ENCODE measurements at places on chromosomes 12 and 14. TPM values are rescaled to one million over a fixed set of nuclear protein-coding genes. Genes with fewer than 3 reads are reported as not detected.

DNA sequence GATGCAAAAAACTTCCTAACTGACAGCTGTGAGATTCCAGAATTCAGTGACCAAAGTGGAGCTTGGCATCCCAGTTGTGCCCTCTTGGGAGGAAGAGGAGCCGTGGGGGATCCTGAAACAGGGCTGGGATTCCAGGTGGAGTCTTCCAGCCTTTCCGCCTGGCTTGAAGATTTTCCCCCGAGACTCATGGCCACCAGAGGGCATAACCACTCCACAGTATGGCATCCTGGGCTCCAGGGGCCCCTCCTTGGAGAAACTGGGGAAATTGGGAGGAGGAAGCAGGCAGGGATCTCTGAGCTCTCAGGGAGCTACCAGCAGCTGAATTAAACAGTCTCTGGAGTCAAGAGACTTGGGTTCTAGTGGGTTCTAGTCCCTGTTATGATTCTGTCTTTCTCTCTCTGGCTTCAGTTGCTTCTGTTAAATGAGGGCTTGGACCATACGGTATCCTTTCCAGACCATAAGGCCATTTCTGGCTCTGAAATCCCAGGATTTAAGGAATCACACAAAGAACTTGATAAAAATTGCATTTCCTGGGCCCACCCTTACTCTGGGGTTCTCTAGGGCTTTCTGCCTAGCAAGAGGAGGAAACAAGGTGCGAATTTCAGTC, 2.6 kb upstream of the TAMALIN start:
- peak; percentile 79 for DNase-seq
- H3K4me1 ChIP-seq, result peaks cover 17% of the 10 kb centered on the region
- peaks cover 8% of the 10 kb centered on the region for H3K36me3 ChIP-seq
- peaks cover 38% of the 10 kb centered on the region for H3K27me3 ChIP-seq
- H3K4me3 ChIP-seq, result no peak overlapping the region

- peak; percentile 47 for DNase-seq
- no peaks in the 10 kb centered on the region for H3K36me3 ChIP-seq
- peak overlapping the region; percentile 59 for H3K27ac ChIP-seq
- peaks cover 11% of the 10 kb centered on the region for H3K4me1 ChIP-seq
These were observed 154.2 kb upstream of the MYL2 start for GRCh38 chr12:111074559-111074958.

- peaks cover 6% of the 10 kb centered on the region for H3K36me3 ChIP-seq
- no peak overlapping the region for H3K27ac ChIP-seq
- H3K4me1 ChIP-seq, result peaks cover 4% of the 10 kb centered on the region
- H3K27me3 ChIP-seq, result no peaks in the 10 kb centered on the region
These were observed 78.6 kb upstream of the PAWR start for GRCh38 chr12:79769189-79769859.

DNA sequence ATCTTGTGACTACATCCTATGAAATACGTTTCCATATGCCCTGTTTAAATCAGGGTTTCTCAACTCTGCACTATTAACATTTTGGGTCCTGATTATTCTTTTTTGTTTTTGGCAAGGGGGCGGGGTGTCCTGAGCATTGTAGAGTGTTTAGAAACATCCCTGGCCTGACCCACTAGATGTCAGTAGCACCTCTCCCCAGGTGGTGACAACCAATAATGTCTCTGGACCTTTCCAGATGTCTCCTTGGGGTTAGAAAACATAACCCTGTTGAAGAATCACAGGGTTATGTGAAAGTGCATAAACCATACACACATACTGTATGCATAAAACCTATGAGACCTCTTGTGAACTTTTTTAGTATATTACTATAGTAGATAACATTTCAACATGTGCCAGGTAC, 1.4 kb downstream of the ACAD10 start:
- peak overlapping the region; percentile 94 for H3K4me3 ChIP-seq
- H3K4me1 ChIP-seq, result peaks cover 41% of the 10 kb centered on the region
- peaks cover 4% of the 10 kb centered on the region for H3K36me3 ChIP-seq
- H3K27ac ChIP-seq, result peak overlapping the region; percentile 91
- no peaks in the 10 kb centered on the region for H3K27me3 ChIP-seq

Gene KRT81
- total RNA-seq, result not detected

GRCh38 chr12:24856541-24856940, 92.4 kb downstream of the BCAT1 start:
- no peak overlapping the region for H3K4me3 ChIP-seq
- H3K27me3 ChIP-seq, result no peaks in the 10 kb centered on the region
- H3K4me1 ChIP-seq, result peaks cover 1% of the 10 kb centered on the region
- DNase-seq, result no peak

- H3K36me3 ChIP-seq, result peaks cover 98% of the 10 kb centered on the region
- H3K4me3 ChIP-seq, result no peak overlapping the region
- no peaks in the 10 kb centered on the region for H3K27me3 ChIP-seq
- DNase-seq, result no peak
These were observed 54.9 kb downstream of the ANKRD9 start for GRCh38 chr14:102454711-102455110.

GRCh38 chr14:99156090-99156425, 115.9 kb downstream of the BCL11B start:
- no peak overlapping the region for H3K4me3 ChIP-seq
- H3K27ac ChIP-seq, result no peak overlapping the region
- H3K36me3 ChIP-seq, result no peaks in the 10 kb centered on the region
- H3K4me1 ChIP-seq, result no peaks in the 10 kb centered on the region

DNA sequence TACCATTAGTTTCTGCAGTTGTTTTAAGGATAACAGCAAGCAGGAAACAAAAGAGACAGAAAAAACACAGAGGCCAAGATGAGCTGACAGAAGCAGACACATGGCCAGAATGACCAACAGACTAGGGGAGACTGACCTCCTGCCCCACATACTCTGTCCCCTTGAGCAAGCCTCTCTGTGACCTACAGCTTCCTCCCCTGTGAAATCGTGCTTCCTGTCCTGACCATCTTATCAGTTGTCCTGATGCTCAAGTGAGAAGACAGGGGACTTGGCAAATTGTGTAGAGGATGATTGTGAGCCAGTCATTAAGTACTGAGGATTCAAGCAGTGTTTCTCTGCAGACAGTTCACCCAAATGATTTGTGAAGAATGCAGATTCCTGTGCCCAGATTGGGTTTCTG, 229.0 kb downstream of the SLC41A2 start:
- peaks cover 27% of the 10 kb centered on the region for H3K4me1 ChIP-seq
- H3K36me3 ChIP-seq, result no peaks in the 10 kb centered on the region
- no peak overlapping the region for H3K27ac ChIP-seq
- no peak overlapping the region for H3K4me3 ChIP-seq

DNA sequence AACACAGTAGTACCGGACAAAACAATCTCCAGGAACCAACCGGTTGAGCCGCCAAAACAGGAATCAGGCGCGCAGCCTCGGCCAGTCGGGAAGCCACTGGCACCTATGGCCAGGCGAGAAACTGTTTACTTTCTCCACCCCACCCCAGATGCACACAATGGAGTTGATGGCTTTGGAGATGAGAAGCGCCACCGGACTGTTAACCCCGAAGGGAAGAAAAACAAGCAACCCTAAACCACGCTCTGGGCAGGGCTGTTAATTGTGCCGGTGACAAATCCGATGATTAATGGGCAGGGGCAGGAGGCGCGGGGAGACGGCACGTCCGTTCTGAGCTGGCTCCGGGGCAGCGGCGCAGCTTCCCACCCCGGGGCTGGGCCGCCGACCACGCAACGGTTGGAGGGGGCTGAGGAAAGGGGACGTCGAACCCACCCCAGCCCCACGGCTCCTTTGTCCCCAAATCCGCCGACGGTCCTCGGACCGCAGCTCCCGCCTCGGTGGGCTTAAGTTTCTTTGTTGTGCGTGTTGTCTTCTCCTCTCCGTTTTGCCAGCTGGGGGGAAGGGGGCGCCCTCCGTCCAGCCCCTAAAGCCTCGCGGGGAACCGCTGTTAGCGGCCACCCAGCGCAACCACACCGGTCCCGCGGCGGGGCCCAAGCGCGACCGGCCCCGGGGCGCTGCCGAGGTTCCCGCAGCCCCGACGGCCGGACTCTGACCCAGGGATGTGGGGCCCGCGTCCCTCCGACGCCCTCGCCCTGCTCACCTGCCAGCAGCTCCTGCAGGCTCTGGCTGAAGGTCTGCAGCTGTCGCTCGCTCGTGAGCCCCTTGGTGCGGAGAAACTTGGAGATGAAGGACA, 790 bp downstream of the BTG1 start:
- peak; percentile 74 for DNase-seq
- H3K36me3 ChIP-seq, result peaks cover 31% of the 10 kb centered on the region
- peaks cover 17% of the 10 kb centered on the region for H3K4me1 ChIP-seq
- H3K27me3 ChIP-seq, result no peaks in the 10 kb centered on the region
- H3K4me3 ChIP-seq, result peak overlapping the region; percentile 85

GRCh38 chr12:5882511-5883190, 62.4 kb downstream of the ANO2 start:
- H3K36me3 ChIP-seq, result no peaks in the 10 kb centered on the region
- no peaks in the 10 kb centered on the region for H3K4me1 ChIP-seq
- DNase-seq, result no peak
- H3K4me3 ChIP-seq, result no peak overlapping the region
- no peak overlapping the region for H3K27ac ChIP-seq

- no peaks in the 10 kb centered on the region for H3K36me3 ChIP-seq
- H3K27ac ChIP-seq, result no peak overlapping the region
- H3K27me3 ChIP-seq, result no peaks in the 10 kb centered on the region
- no peak for DNase-seq
These were observed 381.7 kb upstream of the DDHD1 start for GRCh38 chr14:53534841-53535240.

DNA sequence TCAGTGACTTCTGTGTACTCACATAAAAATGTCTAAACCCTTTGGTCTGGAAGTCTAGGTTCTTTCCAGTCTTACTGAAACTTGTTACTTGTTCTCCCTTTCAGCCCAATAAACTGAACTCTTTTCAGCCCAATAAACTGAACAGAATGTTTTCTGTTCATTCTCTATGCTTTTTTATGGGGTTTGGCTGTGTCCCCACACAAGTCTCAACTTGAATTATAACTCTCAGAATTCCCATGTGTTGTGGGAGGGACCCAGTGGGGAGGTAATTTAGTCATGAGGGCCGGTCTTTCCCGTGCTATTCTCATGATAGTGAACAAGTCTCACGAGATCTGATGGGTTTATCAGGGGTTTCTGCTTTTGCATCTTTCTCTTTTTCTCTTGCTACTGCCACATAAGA, 15.0 kb upstream of the NEDD1 start:
- H3K4me3 ChIP-seq, result no peak overlapping the region
- no peaks in the 10 kb centered on the region for H3K27me3 ChIP-seq
- H3K36me3 ChIP-seq, result no peaks in the 10 kb centered on the region
- H3K27ac ChIP-seq, result no peak overlapping the region
- H3K4me1 ChIP-seq, result no peaks in the 10 kb centered on the region

Gene TESPA1
- not detected for total RNA-seq

DNA sequence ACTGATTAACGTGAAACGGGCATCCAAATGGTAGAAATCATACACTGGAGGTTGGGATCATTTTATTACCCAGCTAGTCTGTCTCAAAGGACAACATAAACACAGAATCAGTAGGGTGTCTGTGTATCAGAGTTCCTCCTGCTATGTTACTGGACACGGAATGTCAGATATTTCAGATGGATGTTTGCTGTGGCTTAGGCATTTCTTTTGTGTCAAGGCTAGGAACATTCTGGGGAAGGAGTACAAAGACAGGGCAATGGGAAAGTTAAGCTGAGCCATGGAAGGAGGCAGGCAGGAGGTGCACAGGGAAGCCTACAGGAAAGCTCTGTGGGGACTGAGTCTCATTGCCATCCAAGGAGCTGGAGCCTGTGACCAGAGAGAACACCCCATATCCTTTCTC, 254.6 kb downstream of the C12orf75 start:
- H3K36me3 ChIP-seq, result no peaks in the 10 kb centered on the region
- DNase-seq, result no peak

DNA sequence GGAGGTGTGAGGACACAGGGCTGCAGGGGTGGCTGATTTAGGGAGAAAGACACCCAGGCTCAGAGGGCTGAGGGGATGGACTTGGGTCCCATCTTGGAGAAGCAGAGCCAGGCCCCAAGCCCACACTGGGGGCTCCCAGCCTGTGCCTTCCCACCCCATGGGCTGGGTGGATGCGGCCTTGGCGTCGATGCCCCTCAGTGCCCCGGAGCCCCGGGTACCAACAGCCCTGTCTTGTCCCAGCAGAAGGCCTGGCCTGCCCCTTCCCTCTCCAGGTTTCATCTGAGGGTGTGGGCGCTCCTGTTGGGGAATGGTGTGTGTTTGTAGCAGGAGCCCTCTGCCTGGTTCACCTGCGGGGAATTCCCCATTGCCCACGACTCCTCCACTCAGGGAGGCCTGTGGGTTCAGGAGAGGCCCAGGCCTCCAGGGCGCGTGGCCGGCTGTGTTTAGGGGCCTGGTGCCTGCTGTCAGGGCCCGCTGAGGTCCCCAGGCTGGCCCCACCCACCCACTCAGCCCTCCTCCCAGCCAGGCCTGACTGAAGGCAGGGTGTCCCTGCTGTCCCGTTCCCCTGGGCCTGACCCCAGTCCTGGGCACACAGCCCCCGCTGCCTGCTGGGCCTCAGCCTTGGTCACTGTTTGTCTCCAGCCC, 51.1 kb upstream of the BEGAIN start:
- H3K27me3 ChIP-seq, result peaks cover 5% of the 10 kb centered on the region
- no peaks in the 10 kb centered on the region for H3K4me1 ChIP-seq
- H3K27ac ChIP-seq, result no peak overlapping the region

- no peak for DNase-seq
- H3K4me3 ChIP-seq, result no peak overlapping the region
- H3K27ac ChIP-seq, result no peak overlapping the region
- no peaks in the 10 kb centered on the region for H3K36me3 ChIP-seq
- H3K27me3 ChIP-seq, result no peaks in the 10 kb centered on the region
These were observed 63.0 kb upstream of the TCL1A start for GRCh38 chr14:95776798-95777534.

- no peak overlapping the region for H3K4me3 ChIP-seq
- no peak overlapping the region for H3K27ac ChIP-seq
- no peaks in the 10 kb centered on the region for H3K4me1 ChIP-seq
- DNase-seq, result peak; percentile 32
These were observed 66.4 kb upstream of the MAP1LC3B2 start for GRCh38 chr12:116492703-116493324.

GRCh38 chr12:4031703-4032291, 158.6 kb upstream of the PARP11 start:
- peak overlapping the region; percentile 19 for H3K27ac ChIP-seq
- no peaks in the 10 kb centered on the region for H3K27me3 ChIP-seq
- DNase-seq, result peak; percentile 63
- peaks cover 14% of the 10 kb centered on the region for H3K4me1 ChIP-seq
- peak overlapping the region; percentile 55 for H3K4me3 ChIP-seq

Data from stomach (tissue), 19 donors.